ENCODE measurements at places on chromosomes 13 and 19.

- DNase-seq: no peak
These were observed 251.4 kb downstream of the VWA8 start for GRCh38 chr13:41709511-41709910.

DNA sequence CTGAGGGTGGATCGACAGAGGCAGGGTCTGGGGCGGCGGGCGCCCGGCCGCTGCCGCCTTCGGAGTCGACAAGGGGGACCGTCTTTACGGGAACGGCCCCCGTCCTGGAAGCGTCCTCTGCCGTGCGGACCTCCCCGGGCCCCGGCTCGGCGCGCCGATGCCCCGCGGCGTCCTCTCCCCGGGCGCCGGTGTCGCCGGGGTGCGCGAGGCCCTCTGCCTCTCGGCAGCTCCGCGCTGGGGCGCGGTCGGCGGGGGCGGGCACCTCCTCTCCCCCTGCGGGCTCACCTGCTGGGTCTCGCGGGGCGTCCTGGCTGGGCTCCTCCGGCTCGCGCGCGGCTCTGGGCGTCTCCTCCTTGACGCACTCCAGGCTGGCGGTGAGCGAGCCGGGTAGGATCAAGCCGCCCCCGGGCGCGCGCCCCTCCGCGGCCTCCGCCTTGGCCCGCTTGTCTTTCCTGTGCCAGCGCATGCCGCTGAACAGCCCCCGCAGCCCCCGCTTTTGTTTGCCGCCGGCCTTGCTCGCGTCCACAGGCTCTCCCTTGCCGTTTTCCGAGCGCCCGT is 1.5 kb downstream of the AMER2 start:
- no peak for DNase-seq

DNA sequence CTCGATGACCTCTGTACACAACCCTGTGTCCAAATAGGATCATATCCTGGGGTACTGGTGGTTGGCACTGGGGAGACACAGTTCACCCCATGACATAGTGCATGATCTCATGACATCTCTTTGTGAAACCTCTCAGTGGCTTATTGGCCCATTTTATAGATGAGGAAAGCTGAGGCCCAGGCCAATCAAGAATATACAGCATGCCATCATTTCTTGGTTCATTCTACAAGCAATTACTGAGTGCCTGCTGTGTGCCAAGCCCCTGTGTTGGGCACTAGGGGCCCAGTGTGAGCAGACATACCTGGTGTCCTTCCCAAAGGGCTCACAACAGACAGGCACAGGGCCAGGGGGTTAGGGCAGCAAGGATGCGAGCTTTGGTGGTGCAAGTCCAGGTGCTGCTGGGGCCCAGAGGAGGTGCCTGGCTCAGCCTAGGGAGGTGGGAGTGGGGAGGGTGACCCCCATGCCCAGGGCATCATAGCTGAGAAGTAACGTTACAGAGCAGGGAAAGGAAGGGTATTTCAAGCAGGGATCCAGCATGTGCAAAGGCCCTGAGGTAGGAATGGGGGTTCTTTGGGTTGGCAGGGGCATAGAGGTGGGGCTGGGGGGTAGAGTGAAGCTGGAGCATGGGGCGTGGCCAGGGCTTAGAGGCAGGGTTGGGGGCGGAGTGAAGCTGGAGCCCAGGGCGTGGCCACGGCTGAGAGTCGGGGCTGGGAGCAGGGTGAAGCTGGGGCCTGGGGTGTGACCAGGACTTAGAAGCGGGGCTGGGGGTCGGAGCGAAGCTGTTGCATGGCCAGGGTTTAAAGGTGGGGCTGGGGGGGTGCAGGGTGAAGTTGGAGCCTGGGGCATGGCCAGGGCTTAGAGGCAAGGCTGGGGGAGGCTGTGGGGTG is 20.7 kb downstream of the COLGALT1 start:
- DNase-seq: no peak

GRCh38 chr19:54541712-54542111 is 31.9 kb upstream of the LILRA2 start:
- no peak for DNase-seq

DNA sequence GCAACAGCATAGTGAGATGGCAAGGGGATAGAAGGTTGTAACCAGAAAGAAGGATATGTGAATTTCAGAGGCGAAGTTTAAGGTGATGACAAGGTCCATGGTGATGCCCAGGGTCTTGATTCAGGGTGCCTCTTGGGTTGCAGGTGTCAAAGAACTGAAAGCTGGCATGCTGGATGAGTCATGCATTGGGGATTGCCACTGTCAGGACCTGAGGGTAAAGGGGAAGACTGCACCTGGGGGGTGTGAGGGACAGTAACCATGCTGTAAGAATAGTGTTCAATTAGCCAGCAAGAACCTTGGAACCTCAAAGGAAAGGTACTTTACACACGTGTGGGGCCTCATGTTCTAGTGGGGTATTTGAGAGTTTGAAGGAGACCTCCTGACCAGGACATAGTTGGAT is 279.6 kb downstream of the SLC7A1 start:
- no peak for DNase-seq

- no peak for DNase-seq
These were observed 288.3 kb downstream of the KCTD12 start for GRCh38 chr13:76597868-76598267.

DNA sequence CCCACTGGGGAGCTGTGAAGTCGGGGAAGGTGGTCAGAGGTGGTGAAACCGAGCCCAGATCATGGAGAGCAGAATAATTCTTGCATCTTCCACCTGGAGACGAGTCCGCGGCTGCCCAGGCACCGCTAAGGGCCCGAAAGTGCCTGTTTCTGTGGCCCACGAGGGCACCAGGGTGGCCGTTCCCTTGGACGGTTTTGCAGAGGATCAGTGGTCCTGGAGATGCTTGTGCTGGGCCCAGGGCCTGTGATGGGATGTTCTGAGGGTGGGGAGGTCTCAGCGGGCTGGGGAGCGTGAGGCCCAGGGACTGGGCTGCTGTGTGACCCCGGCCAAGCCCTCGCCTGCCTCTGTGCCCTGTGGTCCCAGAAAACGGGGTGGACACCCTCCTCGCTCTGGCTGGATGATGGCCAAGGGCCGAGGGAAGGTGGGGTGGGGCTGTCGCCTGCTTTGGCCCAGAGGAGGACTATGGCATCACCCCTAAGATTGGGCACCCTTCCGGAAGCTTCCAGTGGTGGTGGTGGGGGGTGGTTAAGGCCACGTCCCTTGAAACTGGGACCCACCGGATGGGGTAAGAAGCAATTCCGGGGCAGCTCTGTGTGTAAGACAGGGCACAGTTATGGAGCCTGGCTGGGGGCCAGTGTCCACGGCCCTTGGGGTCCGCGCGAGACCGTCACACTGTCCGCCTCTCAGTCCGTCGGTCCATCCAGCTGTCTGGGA is 51.3 kb upstream of the NFIC start:
- DNase-seq: no peak

- no peak for DNase-seq
These were observed 11.4 kb downstream of the ZNF541 start for GRCh38 chr19:47561440-47562057.

Measured in thyroid gland (tissue), 4 donors.